Left cardiac atrium (tissue), 4 donors: ENCODE measurements at places on chromosomes 5 and 9. TPM values are rescaled to one million over a fixed set of nuclear protein-coding genes. Genes with fewer than 3 reads are reported as not detected.

Gene SOHLH1
- not detected for total RNA-seq

Gene CATSPER3
- 0.31 TPM for total RNA-seq

DNA sequence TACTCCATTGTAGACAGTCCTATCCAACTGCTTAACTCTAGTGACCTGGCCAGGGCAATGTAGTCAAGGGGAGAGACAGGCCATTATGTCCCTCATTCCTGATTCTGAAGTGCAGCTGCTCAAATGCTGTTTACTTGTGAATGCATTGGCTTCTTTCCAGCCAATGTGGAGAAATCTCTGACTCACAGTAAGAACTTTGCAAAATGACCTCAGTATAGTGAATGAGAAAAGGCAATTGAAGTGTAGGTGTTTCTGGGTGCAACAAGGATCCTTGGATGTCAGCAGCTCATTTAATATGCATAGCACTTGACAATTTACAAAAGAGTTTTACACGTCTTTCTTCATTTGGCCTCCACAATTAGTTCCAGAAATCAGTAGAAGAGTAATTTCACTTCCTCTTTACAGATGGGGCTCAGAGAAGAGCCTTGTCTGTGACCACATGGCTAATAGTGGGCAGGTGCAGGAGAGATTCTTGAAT is 367.2 kb downstream of the OSTF1 start:
- DNase-seq: no peak

Gene ADAMTS6
- 1.7 TPM for total RNA-seq

GRCh38 chr5:21791304-21791703 is 1061.8 kb downstream of the CDH12 start:
- no peak for DNase-seq

GRCh38 chr5:36741128-36741527 is 134.7 kb downstream of the SLC1A3 start:
- DNase-seq: no peak

- DNase-seq: no peak
Observed at GRCh38 chr9:137484551-137485315, 25.6 kb upstream of the NSMF start.

Gene MYORG
- 6.0 TPM for total RNA-seq

DNA sequence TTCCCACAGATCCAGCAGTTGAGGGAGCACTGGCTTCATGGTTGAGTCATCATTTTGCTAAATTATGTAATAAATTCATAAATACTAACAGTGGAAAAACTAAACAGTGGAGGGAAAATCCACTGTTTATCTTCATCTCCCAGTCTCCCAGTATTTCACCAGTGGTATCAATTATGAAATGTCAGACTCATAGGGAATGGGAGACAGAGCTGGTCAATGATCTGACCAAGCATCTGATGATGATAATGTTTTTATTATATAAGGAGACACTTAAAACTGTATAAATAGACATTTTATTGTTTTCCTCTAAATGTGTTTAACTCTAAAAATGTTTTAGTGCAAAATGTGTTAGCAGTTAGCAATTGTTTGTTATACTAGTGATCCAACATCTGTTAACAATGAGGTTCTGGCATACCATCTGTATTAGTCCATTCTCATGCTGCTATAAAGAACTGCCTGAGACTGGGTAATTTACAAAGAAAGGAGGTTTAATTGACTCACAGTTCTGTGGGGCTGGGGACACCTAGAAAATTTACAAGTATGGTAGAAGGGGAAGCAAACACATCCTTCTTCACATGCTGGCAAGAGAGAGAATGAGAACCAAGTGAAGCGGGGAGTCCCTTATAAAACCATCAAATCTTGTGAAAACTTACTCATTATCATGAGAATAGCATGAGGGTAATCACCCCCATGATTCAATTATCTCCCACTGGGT is 11.8 kb upstream of the REEP5 start:
- DNase-seq: no peak

- no peak for DNase-seq
Observed at GRCh38 chr9:121187636-121188305, 13.9 kb downstream of the RAB14 start.

Gene ABLIM3
- total RNA-seq: 106 TPM

DNA sequence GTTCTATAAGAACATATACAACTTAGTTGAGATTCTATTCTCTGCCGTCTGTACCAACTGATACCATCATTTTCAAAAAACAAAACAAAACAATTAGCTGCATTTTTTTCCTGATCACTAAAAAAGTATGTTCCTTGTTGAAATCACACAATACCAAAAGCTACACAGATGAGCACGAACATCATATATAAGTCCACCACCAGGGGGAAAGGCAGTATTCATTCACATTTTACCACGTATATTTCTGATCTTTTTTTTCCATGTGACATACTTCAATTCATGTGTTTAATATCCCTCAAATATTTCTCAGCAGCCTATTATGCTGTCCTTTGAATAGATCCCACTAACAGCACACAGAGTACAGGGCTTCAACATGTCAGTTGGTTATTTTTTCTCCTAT is 40.6 kb downstream of the IRX2 start:
- no peak for DNase-seq

GRCh38 chr5:60346393-60346792 is 353.6 kb downstream of the DEPDC1B start:
- no peak for DNase-seq

DNA sequence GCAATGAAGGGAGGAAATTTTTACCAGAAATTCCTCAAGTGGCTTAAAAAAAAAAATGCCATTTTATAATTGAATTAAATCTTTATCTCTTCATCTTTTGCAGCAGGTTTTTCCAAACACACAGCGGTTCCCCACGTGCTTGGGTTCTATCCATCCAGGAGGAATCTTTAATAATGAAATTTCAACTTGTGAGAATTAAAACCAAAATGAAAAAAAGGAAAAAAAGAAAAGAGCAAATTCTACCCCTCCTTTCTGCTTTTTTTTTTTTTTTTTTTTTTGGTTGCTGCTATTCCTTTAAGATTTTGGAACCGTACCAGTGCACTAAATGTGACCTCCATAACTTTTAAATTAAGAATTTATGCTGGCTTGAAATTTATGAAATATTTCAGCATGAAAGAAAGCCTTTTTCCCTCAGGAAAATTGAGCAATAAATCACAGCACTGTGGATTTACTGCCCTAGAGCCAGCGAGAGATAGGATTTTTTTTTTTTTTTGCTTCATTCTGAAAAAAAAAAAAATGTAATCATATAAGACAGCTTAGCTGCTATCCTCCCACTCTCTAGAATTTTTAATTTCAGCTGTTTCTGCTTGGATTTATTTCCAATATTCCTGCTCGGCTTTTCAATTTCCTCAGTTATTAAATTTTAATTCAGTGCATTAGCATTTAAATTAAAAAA is 88.5 kb downstream of the ZNF618 start:
- no peak for DNase-seq
